Stimulated activated CD4-positive, alpha-beta T cell treated with anti-CD3 and anti-CD28 coated beads, Interleukin-4, amount 100 ng/mL, for 48 hours (primary cell): ENCODE measurements at places on chromosomes 2 and 18.

GRCh38 chr2:73085691-73086090 lies 14.2 kb upstream of the SFXN5 start:
- DNase-seq = peak; percentile 85

- DNase-seq = no peak
Observed at GRCh38 chr2:121008975-121009374, 273.3 kb downstream of the GLI2 start.

- no peak for DNase-seq
Observed at GRCh38 chr2:232632229-232632903, 1.0 kb upstream of the EFHD1 start.

DNA sequence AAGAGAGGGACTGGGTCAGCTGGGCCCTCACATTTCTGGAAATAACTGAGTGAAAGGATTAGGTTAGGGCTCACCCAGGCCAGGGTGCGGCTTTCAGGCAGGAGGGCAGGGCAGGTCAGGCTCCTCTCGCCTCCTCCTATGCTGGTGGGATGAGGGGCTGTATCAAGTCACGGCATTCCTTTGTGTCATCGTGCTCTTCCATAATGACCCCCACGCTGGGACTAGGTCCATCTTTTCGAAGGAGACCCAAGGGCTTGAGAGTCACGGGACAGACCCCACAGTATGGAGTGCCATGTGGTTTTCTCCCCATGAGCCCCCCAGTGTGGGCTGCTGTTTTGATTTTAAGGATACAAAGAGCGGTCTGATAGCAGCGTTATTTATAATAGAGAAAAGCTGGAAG lies 137.8 kb upstream of the COPS8 start:
- DNase-seq = no peak

- DNase-seq = no peak
Observed at GRCh38 chr18:52341608-52342381, 1.8 kb downstream of the DCC start.

DNA sequence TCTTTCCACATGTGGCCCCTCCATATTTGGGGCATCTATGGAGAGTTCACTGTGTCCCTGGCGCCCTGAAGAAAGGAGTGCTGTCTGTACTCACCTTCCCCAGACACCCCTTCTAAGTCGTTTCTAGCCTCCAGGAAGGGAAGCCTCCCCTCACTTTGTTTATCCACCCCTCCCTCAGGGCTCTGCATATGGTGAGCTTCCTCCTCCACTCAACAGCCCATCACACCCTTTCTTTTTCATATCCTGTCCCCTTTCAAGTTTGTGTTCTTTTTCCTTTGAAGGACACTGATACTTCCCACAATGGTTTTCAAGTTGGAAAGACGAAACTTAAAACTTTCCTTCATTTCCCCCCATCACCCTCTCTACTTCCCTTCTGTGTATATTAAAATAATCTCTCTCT lies 291.4 kb upstream of the POU3F3 start:
- no peak for DNase-seq

GRCh38 chr2:218871345-218872302 lies 9.0 kb upstream of the WNT10A start:
- no peak for DNase-seq

- DNase-seq = no peak
Observed at GRCh38 chr18:67347438-67347837, 169.1 kb downstream of the DSEL start.

- no peak for DNase-seq
Observed at GRCh38 chr2:164599954-164600589, 21.2 kb downstream of the GRB14 start.

DNA sequence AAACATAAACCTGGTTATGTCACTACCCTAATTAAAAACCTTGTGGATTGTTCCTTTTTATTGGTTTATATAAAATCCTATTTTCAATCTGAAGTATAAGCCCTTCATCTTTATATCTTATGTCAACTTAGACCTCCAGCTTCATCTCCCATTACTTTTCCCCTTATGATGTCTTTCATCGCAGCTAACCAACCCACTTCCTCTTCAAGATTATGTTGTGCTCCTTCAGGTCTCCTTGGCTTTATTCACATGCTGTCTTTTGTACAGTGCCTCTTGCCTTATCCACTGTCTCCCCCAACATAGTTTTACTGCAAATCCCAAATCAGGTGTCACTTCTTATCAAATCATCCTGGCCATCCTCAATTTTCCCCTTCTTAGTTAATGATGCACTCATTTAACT lies 25.9 kb downstream of the MBD5 start:
- DNase-seq = no peak

DNA sequence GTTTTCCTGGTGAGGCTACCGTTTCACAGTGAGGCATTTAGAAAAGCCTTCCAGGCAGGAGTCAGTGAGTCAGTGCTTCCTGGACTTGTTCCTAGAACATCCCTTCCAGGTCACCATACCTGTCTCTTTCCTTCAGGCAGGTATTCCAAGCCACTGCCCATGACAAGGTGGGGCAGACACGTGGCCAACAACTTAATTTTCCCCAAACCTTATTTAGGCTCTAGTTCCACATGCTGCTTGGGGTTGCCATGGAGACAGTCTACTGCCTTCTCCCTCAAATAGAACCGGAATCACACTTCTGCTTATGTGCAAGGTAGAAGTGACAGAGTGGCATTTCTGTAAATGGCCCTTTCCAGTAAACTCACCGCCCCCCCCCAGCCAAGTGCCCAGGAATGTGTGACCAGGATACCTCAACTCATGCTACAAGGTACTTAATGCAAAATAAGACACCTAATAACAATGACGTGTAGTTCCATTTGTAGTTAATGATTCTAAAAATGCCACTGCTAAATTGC lies 258.3 kb downstream of the PRKCE start:
- DNase-seq = no peak

DNA sequence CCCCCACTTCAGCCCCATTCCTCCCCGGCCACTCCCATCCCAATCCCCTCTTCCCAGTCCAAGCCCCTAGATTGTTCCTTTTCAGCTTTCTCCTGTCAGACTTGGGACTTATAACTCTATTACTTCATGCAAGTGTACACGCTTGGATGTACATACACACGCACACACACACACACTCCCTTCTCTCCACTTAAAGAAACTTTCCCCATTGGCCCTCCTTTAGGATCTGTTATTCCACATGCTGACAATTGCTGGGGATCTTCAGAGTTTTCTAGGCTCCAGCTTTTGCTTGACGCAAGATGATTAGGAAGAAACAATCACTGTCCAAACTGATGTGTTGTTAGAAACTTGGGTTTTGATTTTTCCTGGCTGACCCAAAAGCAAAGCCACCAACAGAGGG lies 75.4 kb downstream of the CDK15 start:
- DNase-seq = no peak

GRCh38 chr2:137689549-137689948 lies 274.7 kb upstream of the HNMT start:
- DNase-seq = no peak

- no peak for DNase-seq
Observed at GRCh38 chr2:204897561-204897960, 352.3 kb downstream of the PARD3B start.

DNA sequence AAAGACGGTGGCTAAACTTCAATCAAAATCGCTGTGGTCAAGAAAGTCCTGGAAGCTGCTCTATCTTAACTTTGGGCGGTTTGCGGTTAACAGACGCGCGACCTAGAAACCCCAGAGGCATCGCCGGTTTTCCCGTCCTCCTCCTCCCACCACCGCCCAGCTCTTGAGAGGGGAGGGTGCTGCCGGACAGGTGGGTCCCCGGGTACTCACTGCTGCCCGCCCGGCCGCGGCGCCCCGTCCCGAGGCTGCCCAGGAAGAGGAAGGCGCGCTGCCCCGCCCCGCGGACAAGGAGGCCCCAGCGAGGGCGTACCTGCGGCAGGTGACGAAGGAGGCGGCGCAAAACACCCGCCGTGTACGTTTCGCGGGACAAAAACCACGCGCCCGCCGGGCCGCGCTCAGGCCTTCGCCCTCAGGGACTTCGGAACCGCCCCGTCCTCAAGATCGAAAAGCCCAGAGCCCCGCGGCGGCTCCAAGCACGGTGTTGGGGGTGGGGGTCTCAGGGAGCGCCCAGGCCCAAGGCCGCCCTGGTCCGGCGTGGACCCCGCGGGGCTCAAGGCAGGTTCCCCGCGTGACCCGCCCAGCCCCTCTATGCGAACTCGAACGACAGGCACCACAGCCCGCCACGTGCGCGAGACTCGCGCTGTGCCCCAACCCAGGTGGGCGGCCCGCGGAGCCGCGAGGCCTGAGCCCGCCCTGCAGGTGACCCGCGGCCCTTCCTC lies at the start of gene SH3YL1:
SH3YL1 (minus strand) TSS at position 259 of the 719 bp plus-strand sequence; CDS start at position 211, 48 bp downstream.
- no peak for DNase-seq

DNA sequence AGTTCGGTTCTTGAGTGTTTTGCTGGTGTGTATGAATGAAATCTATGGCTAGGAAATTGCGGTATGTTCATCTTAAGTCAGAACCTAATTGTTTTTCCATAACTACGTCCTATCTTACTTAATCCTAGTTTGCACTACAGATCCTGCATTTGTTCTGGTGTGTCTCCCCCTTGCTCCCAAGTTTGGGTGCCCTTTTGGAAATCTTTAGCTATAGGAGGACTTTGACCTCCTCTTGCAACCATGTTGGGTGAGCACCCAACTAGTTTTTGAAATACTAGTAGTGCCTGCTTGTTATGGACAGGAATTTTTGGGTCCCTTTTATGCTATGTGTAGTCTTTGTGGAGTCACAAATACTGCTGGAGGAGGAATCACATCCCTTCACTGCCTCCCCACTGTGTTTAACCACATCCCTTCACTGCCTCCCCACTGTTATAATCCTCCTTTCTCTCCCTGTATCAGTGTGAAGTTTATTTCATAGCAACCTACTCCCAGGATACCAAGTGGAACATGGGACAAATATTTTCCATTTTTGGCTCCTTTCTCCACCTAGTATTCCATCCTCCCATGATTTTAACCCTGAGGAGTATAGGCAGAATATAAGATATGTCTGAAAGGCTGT lies 26.3 kb upstream of the COBLL1 start:
- no peak for DNase-seq

DNA sequence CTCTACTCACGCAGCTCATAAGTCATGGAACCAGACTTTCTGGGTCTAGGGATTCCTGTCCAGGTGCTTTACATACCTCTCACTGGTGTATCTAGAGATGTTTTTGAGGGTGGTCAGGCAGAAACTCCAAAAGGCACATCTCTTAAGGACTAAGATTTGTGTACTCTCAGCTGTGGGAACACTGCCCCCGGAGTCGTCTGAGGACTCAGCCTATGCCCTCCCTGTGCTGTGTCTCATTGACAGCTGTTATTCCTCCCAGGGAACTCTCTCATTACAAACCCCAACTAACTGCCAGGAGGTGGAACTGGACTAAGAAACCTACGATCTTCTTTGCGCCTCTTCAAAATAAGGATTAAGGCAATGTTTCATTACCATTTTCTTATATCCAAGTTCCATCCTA lies 293.9 kb upstream of the DLGAP1 start:
- DNase-seq = no peak

GRCh38 chr18:2547477-2548087 lies 23.7 kb downstream of the METTL4 start:
- DNase-seq = no peak

DNA sequence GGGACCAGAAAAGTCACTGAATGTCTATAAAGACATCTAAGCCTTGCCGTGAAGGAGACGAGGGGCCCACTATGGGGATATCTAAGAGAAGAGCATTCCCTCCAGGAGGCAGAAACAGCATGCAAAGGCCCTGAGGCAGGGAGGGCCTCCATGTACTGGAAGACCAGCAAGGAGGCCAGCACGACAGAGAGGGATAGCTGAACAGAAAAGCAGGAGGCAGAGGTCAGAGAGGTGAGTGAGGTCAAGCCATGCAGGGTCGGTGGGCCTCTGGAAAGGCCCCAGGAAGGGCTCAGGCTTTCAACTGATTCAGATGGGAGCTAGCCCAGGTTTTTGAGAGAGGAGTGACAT lies 5.7 kb downstream of the TRABD2A start:
- DNase-seq = no peak

- no peak for DNase-seq
Observed at GRCh38 chr18:36496022-36496421, 198.5 kb downstream of the FHOD3 start.

GRCh38 chr2:149314687-149315086 lies 15.7 kb upstream of the LYPD6 start:
- DNase-seq = no peak

GRCh38 chr18:4207383-4207985 lies 247.6 kb downstream of the DLGAP1 start:
- no peak for DNase-seq

GRCh38 chr18:23618862-23619387 lies 32.6 kb upstream of the NPC1 start:
- DNase-seq = no peak

DNA sequence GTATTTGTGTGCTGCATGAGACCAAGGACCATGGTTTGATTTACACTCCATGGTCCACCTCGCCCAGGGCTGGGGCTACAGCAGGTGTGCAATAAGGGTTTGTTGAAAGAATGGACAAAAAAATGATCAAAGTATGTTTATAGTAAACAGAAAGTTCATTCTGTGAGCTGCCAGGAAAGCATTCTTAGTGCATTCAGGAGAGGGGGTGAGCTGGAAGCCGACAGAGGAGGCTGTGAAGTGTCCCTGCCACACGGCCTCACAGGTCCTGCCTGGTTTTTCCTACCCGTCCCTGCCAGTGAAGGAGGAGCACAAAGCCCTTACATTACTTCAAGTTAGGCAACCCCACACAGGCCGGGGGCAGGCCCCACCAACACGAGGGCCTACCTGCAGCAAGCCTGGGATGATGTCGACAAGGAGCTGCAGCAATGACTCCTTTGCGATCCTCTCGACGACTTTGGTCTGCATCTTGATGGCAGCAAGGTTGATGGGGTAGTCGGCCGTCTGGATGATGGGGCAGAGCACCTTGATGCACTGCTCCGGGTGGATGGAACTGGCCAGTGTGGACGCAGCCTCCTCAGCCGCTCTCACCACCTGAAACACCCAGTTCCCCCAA lies 63.2 kb upstream of the TFCP2L1 start:
- DNase-seq = no peak
